ENCODE measurements at places on chromosomes 2 and 18. TPM values are rescaled to one million over a fixed set of nuclear protein-coding genes. Genes with fewer than 3 reads are reported as not detected.

GRCh38 chr2:240286596-240286995 lies 146.1 kb upstream of the OTOS start:
- DNase-seq, result no peak

DNA sequence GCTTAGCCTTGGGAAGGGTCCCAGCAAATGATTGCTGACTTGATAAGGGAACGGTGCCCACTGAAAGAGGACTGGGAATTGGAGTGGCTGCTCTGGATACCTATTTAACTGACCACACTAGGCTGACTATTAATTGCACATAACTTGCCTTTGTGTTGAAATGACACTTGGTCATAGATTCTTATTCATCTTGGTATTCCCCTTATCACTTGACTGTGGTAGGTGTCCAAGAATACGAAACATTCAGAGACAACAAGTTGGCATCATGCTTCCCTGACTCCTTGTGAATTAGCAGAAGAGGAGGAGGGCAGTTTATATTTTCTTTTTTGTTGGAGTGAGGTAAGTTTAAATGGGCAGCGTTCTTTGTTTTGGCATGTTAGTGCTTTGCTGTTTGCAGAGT lies 13.4 kb downstream of the FMNL2 start:
- no peak for DNase-seq

DNA sequence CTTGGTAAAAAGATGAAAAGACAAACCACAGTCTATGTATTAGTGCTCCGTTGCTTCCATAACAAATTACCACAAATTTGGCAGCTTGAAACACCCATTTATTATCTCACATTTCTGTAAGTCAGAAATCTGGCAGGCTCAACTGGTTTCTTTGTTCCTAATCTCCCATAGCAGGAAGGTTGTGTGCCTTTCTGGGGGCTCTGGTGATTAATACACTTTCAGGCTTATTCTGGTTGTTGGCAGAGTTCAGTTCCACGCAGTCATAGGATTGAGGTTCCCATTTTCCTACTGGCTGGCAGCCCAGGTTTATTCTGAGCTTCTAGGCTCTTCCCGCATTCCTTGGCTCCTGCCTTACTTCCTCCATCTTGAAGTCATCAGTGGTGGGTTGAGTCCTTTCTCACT lies 189.3 kb downstream of the ANAPC1 start:
- DNase-seq, result peak; percentile 88

DNA sequence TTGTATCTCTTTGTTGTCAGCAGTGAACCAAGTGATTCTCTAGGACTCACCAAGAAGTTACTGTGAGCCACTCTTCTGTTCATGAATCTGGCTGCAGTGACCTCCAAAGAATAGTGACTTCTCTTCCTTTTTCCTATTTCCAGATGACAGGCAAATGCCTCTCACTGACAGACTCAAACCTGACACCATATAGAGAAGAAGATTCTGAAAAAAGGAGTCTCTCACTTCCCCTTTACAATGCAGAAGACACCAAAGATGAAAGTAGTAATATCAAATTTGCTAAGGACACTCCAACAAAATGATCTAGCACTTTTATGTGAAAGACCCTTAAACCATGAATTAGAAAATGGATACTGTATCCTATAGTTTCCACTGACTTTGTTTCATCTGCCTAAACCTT lies 44.4 kb upstream of the SETBP1 start:
- no peak for DNase-seq

- DNase-seq, result peak; percentile 31
These were observed 226.7 kb downstream of the GULP1 start for GRCh38 chr2:188518381-188518780.

DNA sequence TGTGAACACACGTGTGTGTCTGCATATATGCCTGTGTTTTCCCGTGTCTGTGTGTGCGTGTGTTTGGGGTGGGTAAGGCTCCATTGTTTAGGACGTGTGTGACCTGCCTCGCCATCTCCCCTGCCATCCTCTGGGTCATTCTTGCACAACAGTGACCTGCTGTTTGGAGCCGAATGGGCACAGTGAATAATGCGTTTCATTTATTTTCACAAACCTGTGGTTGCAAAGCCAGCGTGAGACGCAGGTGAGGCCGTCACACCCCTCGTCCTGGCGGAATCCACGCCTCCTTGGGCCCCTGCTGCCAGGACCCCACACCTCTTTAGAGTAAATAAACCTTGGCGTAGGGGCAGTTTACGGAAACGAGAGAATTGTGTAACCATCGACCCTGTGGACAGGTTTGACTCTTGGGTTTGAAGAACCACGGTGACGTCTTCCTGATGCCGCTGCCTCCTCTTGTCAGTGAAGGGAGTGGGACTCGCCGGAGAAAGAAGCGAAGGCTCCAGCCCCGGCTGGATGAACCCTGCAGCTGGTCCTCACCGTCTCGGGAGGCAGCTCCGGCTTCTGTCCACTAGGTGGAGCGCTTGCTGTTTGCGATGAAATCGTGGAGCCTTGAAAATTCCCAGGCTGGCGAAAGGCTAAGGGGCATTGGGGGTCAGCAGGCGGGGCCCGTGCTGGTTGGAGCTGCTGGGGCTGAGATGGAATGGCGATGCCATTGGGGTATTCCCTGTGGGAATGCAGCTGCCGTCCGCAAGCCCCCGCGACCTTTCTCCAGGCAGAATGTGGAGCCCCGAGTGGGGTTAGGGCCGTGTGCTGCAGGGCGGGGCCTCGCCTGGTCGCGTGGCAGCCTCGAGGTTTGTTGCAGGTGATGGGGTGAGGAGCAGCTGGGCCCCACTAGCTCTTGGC lies 81.1 kb downstream of the RTP5 start:
- peak; percentile 41 for DNase-seq

GRCh38 chr2:237660381-237660900 lies 33.1 kb downstream of the LRRFIP1 start:
- DNase-seq, result no peak

- DNase-seq, result no peak
These were observed 18.5 kb downstream of the TRAF3IP1 start for GRCh38 chr2:238338710-238339394.

DNA sequence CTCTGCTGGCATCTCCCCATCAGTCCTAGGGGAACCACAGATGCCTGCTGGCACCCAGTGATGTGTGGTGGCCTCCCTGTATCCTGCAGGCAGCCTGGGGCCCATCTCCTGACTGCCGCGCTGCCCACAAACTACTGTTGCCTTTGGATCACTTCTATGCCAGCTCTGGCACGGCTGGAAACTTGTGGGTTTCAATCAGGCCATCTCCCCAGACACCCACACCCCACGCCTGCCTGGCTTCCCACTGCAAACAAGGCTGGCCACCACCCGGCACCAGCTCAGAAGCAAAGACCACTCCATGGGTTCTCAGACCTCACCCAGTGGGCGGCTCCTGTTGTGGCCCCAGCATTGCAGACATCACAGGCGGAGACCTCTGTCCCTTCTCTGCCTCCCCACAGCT lies 15.1 kb upstream of the TPO start:
- DNase-seq, result no peak

GRCh38 chr2:88540346-88540745 lies 86.9 kb downstream of the EIF2AK3 start:
- peak; percentile 80 for DNase-seq

DNA sequence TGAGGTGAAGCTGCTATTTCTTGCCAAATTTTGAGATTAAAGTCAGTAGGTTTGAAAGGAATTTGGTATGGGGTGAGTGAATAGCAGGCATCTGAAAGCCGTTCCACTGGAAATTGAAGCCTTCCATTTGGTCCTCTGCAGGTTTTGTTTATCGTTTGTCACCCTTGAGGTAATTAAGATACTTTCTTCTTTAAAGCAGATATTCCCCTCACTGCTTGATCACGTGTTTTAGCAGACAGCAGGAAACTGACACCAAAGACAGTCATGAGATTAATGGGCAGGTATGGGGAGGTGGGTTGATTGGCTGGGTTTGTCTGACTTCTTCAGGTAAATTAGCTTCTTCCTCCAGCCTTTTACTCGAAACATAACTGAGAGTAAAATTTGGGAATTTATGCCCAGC lies 10.7 kb downstream of the LPIN1 start:
- no peak for DNase-seq

- DNase-seq, result peak; percentile 32
These were observed 2.0 kb downstream of the RAPH1 start for GRCh38 chr2:203532957-203533658.

- DNase-seq, result no peak
These were observed 120.9 kb downstream of the TMEFF2 start for GRCh38 chr2:192073878-192074277.

DNA sequence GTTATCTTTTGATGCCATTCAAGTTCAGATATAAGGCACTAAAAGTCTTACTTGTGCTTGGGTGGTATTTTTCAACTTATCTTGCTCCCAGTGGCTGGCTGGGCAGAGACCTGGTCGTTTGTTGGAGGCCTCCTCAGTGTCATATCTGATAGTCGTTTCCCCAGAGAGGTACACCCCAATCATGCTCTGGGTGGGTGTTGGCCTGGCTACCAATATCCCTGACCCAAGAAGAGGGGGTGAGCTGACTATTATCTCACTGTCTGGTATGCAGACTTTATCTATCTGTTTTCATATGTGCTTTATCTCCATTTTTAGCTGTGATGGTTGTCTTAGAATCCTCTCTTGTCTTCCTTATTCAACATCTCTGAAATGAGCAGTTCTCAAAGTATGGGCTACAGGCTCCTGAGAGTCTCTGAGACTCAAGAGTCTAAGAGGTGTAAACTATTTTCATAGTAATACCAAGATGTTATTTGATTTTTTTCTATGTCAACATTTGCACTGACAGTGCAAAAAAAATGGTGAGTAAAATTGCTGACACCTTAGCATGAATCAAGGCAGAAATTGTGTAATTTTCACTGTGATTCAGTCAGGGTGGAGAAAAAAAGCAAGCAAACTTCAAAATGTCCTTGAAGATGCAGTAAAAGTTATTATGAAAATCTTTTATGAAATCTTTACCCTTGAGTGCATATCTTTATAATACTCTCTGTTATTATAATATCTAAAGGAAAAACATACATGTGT lies 12.3 kb upstream of the PLEK start:
- no peak for DNase-seq

DNA sequence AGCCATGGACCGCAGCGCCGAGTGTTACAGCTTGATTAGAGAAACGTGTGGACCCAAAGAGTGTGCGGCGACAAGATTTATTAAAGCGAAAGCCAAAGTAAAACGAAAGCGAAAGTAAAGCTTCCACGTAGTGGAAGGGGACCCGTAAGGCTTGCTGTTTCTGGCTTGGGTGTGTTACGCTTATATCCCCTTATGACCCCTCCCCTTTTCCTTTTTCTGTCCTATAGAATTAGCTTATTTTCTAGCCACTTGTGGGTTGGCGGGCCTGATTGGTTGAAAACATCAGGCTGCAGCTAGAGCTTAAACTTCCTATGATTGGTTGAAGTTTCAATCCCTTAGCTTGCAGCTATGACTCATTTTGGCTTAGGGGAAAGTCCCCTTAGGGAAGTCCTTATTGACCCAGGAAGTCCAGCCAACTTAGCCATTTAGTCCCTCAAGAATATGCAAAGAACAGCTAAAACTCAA lies 969.7 kb downstream of the DCDC2C start:
- DNase-seq, result peak; percentile 75

DNA sequence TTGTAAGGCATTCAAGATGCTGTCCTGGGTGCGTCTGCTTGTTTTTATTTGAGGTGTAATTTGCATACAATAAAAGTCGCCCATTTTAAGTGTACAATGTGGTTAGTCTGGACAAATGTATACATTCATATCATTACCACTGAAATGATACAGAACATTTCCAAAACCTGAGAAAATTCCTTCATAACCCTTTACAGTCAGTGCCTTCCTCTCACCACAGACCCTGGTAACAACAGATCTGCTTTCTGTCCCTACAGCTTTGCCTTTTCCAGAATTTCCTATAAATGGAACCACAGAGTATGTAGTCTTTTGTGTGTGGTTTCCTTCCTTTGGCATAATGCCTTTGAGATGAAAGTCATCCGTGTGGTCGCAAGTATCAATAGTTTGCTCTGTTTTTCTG lies 45.8 kb upstream of the NFU1 start:
- DNase-seq, result no peak

DNA sequence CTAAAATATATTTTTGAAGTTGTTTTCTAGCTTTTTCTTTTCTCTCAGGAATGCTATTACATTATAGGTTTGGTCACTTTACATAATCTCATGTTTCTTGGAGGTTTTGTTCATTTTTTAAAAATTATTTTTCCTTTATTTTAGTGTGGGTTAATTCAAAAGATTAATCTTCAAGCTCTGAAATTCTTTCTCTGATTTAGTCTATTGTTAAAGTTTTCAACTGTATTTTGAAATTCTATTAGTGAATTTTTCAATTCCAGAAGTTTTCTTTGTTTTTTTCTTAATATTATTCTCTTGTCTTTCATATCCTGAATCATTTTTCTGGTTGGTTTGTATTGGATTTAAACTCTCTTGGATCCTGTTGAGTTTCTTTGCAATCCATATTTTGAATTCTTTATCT lies 80.4 kb downstream of the MSTN start:
- no peak for DNase-seq

DNA sequence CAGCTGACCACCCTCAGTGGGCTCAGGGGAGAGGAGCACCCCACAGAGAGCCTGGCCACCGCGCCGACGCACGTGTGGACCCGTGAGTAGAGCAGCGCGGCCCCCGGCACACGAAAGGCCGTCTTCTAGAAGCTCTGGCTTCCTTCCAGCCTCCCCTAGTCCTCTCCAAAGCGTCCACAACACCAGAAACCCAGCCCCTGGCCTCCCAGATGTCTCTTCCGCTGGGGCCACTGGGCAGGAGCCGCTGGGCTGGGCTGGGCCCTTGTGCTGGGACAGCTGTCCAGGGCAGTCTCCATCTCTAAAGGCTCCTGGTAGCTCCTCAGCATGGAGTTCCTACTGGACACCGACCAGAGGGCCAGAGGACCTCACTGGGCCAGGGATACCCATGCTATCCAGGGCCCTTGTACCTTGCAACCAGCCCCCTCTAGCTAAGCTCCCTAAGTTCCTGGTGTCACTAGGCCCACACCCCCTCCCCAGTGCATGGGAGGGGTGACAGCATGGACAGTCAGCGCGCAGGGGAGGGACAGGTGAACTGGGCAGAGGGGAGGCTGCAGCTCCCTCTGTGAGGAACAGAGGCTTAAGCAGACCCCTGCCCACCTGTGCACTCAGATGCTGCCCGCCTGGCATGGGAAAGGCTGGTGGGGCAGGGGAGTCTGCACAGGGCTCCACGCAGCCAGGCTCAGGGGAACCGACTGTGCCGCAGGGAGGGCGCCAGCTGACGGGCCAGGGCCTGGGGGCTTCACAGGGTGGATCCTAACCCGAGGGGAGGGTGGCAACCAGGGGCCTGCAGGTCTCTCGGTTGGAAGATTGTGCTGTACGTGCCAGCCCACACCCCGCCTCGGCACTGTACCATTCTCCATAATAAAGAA lies 32.9 kb downstream of the MTERF4 start:
- no peak for DNase-seq

- peak; percentile 57 for DNase-seq
These were observed 149.6 kb downstream of the ESCO1 start for GRCh38 chr18:21450913-21451312.

The TAF4B gene
- total RNA-seq, result 4.7 TPM

The LIPG gene
- 0.43 TPM for total RNA-seq

The TCF23 gene
- not detected for total RNA-seq

The GAD1 gene
- 2.4 TPM for total RNA-seq

The BMP10 gene
- not detected for total RNA-seq

The MDH1B gene
- total RNA-seq, result 0.29 TPM

The PRSS56 gene
- not detected for total RNA-seq

The IGFBP5 gene
- total RNA-seq, result 0.11 TPM

The FBXO41 gene
- 6.9 TPM for total RNA-seq

The TLX2 gene
- not detected for total RNA-seq

The CD302 gene
- total RNA-seq, result 2.6 TPM

All from HT1080 (cell line).